Daoy (cell line): ENCODE measurements at places on chromosomes 1 and 21. TPM values are rescaled to one million over a fixed set of nuclear protein-coding genes. Genes with fewer than 3 reads are reported as not detected.

- no peak for DNase-seq
These were observed 13.3 kb upstream of the BRWD1 start for GRCh38 chr21:39326607-39327307.

DNA sequence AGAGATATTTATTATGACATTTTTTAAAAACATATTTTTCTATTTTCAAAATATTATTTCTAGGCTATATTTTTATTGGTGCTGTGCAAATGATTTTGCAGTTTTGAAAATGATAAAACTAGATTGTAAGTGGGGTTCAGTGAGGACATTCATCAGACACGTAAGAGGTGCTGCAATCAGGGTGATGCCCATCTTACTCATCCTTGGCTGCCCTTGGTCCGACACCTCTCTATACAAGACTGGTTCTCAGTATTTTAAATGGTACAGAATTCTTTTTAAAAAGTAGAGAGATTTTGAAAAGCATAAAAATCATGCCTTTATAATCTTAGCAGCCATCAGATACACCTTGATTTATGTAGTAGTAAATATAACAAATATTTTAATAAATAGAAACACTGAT, 24.0 kb downstream of the HENMT1 start:
- no peak for DNase-seq

DNA sequence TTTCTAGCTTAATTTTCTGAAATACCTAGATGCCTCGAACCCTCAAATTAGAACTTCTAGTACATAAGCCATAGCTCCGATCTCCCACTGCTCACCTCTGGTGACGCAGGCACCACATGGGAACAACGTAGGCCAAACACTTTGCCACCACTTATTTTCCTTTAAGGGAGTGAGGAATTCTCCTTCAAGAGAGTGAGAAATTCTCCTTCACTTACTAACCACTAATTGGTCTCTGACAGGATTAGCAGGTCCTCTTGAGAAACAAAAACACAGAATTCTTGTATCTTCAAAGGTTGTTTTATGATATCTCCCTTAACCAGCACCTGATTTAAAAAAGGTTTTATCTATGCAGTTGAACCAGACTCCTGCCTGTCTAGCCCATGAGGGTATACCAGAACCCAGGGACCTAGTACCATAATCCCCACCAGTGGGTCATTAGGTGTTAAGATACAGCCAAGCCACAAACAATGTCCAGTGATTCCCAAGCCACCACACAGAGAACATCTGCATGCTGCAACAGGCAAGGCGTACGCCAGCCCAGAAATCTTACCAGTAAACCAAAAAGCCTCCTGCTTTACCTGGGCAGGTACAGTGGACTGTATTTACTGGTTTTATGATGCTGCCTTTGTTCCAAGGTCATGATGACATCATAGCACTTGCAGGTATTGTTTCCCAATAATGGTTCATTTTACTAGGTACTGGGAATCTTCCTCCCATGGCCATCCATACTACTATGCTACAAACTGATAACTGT, 20.3 kb upstream of the CXADR start:
- peak; percentile 71 for DNase-seq

RBP7 gene
- total RNA-seq, result not detected in 2 replicates

GRCh38 chr1:235425357-235425756, 58.1 kb downstream of the TBCE start:
- no peak for DNase-seq

- no peak for DNase-seq
These were observed 4.0 kb downstream of the PHC2 start for GRCh38 chr1:33426916-33427315.

DNA sequence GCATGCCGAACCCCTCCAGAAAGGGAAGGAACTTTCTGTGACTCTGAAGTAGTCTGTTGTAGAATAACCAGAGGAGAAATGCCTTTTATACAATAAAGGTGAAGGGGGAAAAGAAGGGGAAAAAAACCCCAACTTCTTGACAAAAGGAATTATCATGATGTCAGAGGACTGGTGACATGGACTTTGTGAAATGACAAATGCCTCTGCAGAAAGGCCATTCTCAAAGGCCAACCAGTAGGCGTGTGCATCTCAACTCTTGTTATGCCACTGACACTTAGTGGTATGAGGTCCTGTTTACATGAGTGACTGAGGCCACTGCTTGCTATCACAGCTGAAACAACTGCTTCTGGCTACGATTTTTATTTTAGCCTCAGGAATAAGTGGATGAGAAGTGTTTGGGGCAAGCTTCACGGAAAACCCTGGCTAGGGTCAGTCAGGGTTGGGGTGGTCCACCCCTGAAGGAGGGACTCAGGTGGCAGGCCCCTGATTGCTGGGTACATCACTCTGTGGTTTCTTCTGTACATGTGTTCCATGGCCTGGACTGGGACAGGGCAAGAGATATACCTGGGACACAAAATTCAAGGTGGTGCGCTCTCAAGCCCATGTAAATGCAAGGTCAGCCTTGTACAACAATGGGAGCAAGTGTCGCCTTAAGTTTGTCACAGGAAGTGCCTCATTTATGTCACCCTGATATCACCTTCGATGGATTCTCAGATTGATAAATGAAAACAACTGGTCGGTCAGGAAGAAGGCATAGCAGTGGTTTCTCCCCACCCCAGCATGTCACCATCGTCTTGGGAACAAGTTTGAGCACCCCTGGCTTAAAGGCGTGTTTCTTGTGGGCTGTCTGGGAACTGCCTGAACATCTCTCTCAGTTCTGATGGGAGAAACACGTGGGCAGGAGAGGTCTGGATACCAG, 12.4 kb downstream of the RUNX1 start:
- no peak for DNase-seq

GRCh38 chr1:50517488-50517887, 94.2 kb upstream of the DMRTA2 start:
- no peak for DNase-seq

GRCh38 chr1:81873946-81874345, 73.2 kb downstream of the ADGRL2 start:
- DNase-seq, result no peak

GRCh38 chr1:166167572-166167925, 748 bp upstream of the FAM78B start:
- no peak for DNase-seq
